Umbilical cord (tissue), 2 donors: ENCODE measurements at places on chromosomes 3 and 15. TPM values are rescaled to one million over a fixed set of nuclear protein-coding genes. Genes with fewer than 3 reads are reported as not detected.

DNA sequence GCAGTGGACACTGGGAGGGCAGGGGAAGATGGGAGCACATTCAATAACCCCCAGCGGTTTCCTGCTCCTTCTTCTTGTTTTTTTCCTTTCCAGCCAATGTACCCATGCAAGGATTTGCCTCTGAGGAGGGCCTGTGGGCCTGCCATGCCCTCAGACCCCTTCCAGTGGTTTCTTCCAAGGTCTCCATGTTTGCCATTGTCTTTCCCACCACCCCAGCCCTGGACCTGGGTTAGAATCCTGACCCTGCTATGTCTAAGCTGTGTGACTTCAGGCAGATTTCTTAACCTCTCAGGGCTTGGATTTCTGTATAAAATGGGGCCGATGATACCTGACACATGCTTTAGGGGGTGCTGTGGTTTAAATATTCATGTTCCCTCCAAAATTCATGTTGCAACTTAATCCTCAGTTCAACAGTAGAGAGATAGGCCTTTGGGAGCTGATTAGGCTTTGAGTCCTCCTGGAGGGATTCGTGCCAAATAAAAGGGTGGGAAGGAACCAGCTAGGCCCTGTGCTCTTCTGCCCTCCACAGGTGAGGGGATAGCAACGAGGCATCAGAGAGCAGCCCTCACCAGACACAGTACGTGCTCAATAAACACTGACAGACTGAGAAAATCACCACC lies 46.3 kb upstream of the FLNB start:
- DNase-seq, result peak; percentile 54

- peak; percentile 33 for DNase-seq
Measured at GRCh38 chr3:149277331-149277813, 55.7 kb upstream of the CP start.

DNA sequence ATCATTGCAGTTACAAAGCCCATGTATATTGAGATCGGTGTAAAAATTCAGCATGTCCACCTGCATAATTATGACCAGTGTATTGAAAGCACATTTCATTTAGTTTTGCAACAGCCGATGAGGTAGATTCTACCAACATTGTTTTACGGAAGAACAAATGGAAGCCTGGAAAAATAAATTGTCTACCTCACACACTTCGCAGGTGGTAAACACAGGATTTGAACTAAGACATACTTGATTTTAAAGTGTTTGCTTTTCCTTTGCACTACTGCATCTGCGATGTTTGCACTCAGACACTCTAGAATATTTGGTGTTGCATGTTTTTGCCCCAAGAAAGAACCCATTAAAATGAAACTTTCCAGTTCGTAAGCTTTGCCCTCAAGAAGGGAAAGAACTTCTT lies 148.4 kb downstream of the PGPEP1L start:
- no peak for DNase-seq

GRCh38 chr3:25120665-25121064 lies 307.4 kb upstream of the RARB start:
- DNase-seq, result no peak

DNA sequence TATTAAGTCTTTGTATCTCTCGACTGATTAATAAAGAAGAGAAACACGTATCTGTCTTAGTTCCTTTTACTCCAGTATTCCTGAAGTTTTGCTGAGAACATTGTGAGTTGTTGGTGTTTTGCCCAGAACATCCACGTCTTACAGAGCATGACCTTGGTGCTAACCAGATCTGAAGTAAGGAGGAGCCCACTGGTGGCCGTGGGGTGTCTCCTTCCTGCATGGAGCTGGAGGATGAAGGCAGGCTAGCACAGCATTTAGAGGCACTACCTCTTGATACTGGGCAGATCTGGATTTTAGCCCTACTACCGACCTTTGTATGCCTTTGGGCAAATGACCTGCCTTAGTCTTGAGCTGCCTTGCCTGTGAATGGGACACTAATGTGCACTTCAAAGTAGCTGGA lies 28.9 kb upstream of the ESYT3 start:
- no peak for DNase-seq

DNA sequence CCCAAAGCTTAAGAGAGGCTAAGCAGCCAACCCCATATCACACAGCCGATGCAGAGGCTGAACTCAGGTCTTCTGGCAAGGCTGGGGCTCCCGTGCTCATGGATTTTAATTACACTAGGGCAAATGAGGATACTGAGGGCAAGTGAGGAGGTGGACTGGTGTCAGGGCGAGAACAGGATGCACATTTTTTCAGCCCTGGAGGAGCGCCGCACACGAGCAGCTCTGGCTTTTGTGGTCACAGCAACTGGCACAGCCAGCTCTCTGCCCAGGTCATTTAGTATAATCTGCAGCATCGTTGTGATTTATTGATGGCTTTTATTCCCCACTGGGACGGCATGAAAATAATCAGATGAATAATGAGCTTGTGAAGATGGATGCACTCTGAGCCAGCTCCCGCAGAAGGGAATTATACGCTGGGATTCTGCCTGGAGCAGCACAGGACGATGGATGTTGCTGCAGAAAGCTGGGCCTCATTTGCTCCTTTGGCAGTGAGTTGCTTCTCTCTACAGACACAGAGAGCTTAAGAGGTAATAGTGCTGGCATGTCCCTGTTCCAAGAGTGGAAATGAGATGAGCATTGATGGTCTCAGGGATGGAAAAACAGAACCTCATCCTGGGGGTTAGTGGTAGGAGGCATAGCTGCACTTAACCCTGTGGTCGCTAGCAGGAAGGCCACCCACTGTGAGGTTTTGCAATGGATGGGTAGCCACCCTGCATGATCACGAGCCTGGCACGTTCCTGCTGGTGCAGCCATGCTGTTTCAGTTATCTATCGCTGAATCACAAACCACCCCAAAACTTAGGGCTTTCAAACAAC lies 135.4 kb downstream of the UACA start:
- peak; percentile 88 for DNase-seq

GRCh38 chr3:12308517-12308916 lies 19.6 kb downstream of the PPARG start:
- DNase-seq, result no peak

- no peak for DNase-seq
Measured at GRCh38 chr15:98813951-98814350, 165.6 kb downstream of the IGF1R start.

Gene CLSTN2
- 8.9 TPM for total RNA-seq

Gene SI
- total RNA-seq, result 0.24 TPM

Gene TLR9
- total RNA-seq, result 0.24 TPM

Gene TMEM266
- 1.4 TPM for total RNA-seq
